ENCODE measurements at places on chromosomes 2 and 18. TPM values are rescaled to one million over a fixed set of nuclear protein-coding genes. Genes with fewer than 3 reads are reported as not detected.

The NR4A2 gene
- total RNA-seq, result 0.33 TPM

The CIDEA gene
- total RNA-seq, result not detected

The LINC00305 gene
- not detected for total RNA-seq

The SERPINE2 gene
- 275 TPM for total RNA-seq

The DNAH7 gene
- total RNA-seq, result 0.66 TPM

Data from smooth muscle cell of trachea (primary cell).